NCI-H2107 (cell line): ENCODE measurements at places on chromosomes 7 and 10.

DNA sequence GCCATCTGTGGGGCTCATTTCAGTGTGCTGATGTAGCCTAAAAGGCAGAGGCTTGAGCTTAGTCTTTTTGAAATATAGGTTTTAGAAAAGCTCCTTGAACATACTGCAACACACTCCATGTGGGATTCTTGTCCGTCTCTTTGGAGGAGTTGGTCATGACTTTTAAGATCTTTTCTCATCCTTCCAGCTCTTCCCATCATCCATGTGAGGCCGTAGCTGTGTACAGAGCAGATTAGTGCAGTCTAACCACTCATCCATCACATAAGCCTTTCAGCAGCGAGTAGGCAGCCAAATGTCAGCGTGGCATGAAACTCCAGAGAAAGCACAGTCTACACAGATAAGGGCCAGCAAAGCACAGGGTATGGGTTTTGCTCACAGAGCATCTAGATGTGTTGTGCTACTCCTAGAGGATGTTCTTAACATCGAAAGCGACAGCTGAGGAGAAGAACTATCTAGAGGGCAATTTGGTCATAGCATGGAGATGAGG lies 28.1 kb upstream of the NPVF start:
- no peak for DNase-seq

DNA sequence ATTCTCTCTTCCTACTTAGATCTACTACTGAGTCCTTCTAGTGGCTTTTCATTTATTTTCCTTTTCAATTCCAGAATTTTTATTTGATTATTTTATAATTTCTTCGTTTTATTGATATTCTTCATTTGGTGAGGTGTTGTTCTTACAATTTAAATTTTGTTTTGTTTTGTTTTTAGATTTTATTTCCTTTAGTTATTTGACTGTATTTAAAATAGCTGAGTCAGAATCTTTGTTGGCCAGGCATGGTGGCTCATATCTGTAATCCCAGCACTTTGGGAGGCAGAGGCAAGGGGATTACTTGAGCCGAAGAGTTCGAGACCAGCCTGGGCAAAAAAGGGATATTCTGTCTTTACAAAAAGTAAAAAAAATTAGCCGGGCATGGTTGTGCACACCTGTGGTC lies 36.1 kb downstream of the AKAP9 start:
- no peak for DNase-seq

DNA sequence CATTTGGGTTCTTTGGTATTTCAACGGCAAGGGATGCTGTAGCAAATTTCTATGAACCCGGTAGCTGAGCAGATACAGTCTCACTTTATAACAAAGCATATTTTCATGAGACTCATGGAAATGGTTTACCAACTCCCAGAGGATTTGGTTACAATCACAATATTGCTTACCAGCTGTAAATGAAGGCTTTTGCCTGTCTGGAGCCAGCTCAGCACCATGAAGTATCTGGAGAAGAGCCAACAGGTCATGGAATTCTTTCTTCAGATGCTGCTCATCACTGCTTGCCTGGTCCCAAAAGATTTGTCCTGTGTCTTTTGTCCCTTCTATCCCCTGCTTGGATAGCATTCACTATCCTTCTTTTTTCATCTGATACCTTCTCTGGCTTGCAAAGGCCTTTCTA lies 316.9 kb upstream of the PHYHIPL start:
- no peak for DNase-seq

DNA sequence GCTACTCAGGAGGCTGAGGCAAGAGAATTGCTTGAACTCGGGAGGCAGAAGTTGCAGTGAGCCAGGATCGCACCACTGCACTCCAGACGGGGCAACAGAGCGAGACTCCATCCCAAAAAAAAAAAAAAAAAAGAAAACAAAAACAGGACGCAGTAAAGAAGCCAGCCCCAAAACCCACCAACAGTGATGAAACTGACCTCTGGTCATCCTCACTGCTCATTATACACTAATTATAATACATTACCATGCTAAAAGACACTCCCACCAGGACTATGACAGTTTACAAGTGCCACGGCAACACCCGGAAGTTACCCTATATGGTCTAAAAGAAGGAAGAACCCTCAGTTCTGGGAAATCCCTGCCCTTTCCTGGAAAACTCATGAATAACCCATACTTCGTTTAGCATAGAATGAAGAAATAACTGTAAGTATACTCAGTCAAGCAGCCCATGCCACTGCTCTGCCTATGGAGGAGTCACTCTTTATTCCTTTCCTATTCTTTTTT lies 40.0 kb upstream of the EIF4H start:
- no peak for DNase-seq

GRCh38 chr7:30510124-30511075 lies 5.8 kb upstream of the GGCT start:
- DNase-seq = no peak

DNA sequence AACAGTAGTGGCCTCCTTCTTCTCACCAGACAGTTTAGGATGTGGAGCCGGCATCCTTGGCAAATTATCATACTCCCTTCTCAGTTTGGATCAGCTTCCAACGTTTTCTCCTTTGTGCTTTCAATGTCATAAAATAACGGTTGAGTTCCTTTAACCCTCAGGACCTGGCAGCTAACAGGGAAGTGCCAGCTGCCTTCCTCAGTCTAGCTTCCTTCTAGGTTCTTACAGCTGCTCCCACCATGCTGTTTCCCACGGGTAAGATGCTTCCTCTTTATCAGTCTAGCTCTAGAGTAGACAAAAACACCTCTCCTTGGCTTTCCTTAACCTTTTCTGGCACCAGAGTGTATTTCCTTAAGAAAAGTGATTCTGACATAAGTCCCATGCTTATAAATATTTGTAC lies 33.2 kb downstream of the BLVRA start:
- DNase-seq = no peak

- DNase-seq = no peak
Observed at GRCh38 chr10:63651864-63652263, 130.7 kb downstream of the REEP3 start.

GRCh38 chr10:22816298-22816653 lies 101.9 kb upstream of the PIP4K2A start:
- DNase-seq = no peak

GRCh38 chr10:42997151-42997848 lies 79.6 kb upstream of the RET start:
- no peak for DNase-seq
